Large intestine (tissue), 12 donors: ENCODE measurements at places on chromosomes 12 and 14. TPM values are rescaled to one million over a fixed set of nuclear protein-coding genes. Genes with fewer than 3 reads are reported as not detected.

GRCh38 chr12:31508436-31509150, 82.3 kb downstream of the DENND5B start:
- DNase-seq: no peak
- H3K36me3 ChIP-seq: no peaks in the 10 kb centered on the region
- no peak overlapping the region for H3K27ac ChIP-seq
- H3K27me3 ChIP-seq: no peaks in the 10 kb centered on the region
- no peaks in the 10 kb centered on the region for H3K4me1 ChIP-seq
- no peak overlapping the region for H3K4me3 ChIP-seq

- DNase-seq: no peak
- H3K4me3 ChIP-seq: no peak overlapping the region
- H3K27me3 ChIP-seq: no peaks in the 10 kb centered on the region
- H3K4me1 ChIP-seq: no peaks in the 10 kb centered on the region
Observed at GRCh38 chr12:20778969-20779368, 31.5 kb upstream of the SLCO1B3 start.

GRCh38 chr12:78898416-78898815, 33.8 kb downstream of the SYT1 start:
- no peaks in the 10 kb centered on the region for H3K36me3 ChIP-seq
- H3K27ac ChIP-seq: no peak overlapping the region
- H3K4me1 ChIP-seq: no peaks in the 10 kb centered on the region
- DNase-seq: no peak
- no peaks in the 10 kb centered on the region for H3K27me3 ChIP-seq

B4GALNT3 gene
- 5.9 TPM for polyA plus RNA-seq

OAS1 gene
- polyA plus RNA-seq: 26.9 TPM

CLEC1B gene
- polyA plus RNA-seq: 0.19 TPM

GLIPR1L1 gene
- polyA plus RNA-seq: 0.27 TPM
